Activated T-cell treated with anti-CD3 and anti-CD28 coated beads, Interleukin-2, amount 50 U/mL, for 4 hours (primary cell): ENCODE measurements at places on chromosomes 6 and 20.

GRCh38 chr6:106097411-106098231 lies 11.5 kb downstream of the PRDM1 start:
- DNase-seq, result peak; percentile 32

DNA sequence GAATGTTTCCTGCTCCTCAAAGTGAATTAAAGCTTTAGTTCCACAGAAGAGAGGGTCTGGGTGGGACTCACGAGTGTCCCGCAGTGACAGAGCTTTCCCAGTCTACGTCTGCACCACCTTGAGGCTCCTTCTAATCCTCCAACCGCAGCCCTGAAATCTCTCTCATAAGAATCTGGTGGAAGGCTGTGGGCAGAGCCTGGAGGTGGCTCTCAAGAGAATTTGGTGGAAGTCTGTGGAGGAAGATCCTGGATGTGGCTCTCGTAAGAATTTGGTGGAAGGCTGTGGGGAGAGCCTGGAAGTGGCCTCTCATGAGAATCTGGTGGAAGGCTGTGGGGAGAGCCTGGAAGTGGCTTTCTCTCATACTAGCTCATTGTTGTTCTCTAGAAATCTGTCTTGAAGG lies 13.8 kb upstream of the DUSP22 start:
- no peak for DNase-seq

GRCh38 chr20:8909596-8909995 lies 159.3 kb upstream of the PLCB4 start:
- DNase-seq, result no peak

DNA sequence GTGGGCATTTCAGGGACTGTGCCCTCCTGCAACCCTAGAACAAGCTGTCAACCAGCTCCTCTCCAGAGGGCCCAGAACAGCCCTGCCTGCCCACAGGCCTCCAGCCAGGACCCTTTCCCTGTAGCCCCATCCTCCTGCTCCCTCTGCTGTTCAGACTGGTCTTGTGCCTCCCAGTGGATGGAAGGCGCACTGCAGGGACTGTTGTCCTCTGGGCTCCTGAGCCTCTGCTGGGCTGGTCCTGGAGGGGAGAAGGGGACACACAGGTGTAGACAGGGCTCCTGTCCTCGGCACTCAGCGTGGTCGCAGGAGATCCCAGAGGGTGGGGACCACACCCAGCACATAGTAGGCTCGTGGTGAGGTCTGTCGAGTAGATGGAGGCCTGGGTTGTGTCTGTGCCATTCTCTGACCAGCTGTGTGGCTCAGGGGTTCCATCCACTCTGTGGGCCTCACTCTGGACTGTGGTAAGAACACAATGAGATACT lies 11.5 kb downstream of the ITPR3 start:
- peak; percentile 50 for DNase-seq

DNA sequence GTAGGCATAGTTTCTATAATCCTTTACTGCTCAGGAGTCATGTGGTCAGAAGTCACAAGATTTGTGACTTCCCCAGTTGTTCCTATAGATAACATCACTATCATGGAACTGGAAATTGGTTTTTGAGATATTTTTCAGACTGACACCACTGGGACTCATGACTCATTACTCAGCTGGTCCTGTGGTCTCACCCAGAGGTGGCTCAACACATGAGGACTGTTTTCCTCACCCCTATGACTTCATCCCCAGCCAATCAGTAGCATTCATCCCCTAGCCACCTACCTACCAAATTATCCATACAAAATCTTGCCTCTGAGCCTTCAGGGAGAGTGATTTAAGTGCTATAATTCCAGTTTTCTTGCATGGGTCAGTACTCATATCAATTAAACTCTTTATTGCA lies 1217.7 kb downstream of the EPHA7 start:
- DNase-seq, result no peak

DNA sequence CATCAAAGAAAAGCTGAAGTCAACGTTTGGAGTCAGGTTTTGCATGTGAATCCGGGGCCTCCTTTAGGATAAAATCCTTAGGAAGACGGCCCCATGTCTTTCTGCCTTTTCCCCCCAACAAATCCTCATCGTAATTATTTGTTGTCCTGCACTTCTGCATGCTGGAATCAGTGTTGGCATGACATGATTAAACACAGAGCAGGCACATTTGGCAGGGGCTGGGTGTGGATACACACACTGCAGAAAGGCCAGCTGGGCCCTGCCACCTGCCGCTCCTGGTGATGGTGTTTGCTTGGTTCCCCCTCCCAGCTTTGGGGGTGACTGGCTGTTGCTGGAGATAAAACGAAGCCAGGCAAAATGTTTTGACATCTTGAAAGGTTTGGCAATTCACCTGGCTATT lies 46.3 kb upstream of the FOXA2 start:
- no peak for DNase-seq
